ENCODE measurements at places on chromosomes 4 and X.

DNA sequence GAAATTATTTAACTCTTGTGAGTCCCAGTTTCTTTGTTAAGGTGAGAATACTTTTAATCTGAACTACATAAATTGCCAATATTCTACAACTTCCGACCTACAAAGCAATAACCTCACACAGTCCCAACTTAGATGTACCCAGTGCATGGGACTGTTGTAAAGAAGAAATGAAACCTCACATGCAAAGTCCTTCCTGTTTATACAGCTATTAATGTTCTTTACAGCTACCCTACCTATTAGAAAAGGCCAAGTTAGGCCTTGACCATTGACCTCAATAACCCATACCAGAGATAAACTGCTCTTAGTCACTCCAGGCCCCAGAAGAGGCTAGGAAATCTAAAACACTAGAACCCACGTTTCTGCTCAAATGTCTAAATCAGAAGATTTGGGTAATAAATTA is 920.1 kb upstream of the TENM3 start:
- DNase-seq: no peak

DNA sequence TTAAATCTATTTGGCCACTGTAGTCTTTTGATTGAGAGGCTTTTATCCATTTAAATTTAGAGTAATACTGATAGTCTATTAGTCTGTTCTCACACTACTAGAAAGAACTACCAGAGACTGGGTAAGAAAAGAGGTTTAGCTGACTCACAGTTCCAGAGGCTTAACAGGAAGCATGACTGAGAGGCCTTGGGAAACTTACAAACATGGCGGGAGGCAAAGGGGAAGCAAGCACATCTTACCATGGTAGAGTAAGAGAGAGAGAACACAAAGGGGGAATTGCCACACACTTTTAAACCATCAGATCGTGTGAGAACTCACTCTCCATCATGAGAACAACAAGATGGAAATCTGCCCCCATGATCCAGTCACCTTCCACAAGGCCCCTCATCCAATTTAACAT is 410.9 kb downstream of the PDGFC start:
- DNase-seq: no peak

- no peak for DNase-seq
Measured at GRCh38 chrX:150094375-150094774, 156.1 kb upstream of the EOLA2 start.

DNA sequence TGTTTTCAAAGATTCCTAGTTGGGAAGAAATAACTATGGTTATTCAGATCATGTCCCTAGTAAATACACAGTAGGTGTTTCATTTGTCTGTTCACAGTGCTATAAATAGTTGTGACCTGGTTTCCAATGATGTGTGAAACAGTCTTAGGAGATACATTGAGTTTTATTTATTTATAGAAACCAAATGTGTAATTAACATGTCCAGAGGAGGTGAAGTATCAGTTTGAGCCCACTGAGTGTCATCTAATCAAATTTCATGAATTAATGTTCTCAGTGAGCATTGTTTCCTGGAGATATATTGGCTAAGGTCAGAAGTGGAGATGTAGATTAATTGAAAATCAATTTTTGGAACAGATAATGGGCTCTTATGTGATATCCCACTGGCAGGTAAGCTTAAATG is 996.3 kb downstream of the FSTL5 start:
- no peak for DNase-seq

- DNase-seq: no peak
Measured at GRCh38 chrX:68018248-68019203, 414.8 kb downstream of the OPHN1 start.

DNA sequence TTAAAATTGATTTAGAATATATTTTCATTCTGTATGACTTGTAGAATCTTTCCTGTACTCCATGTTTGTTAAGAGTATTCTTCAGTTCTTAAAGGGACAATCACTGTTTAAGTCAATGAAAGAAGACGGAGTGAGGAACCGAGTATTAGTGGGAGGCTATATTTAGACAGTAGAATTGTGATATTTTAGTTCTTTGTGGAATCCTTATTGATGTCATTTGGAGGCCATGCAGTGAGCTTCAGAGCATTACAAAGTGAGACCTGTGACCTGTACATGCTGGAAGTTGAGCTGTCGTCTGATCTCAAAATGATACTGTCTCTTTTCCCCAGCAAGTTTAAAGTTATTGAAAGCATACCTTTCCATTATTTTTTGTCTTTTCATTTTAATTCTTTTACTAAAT is 394.7 kb downstream of the GALNTL6 start:
- no peak for DNase-seq

DNA sequence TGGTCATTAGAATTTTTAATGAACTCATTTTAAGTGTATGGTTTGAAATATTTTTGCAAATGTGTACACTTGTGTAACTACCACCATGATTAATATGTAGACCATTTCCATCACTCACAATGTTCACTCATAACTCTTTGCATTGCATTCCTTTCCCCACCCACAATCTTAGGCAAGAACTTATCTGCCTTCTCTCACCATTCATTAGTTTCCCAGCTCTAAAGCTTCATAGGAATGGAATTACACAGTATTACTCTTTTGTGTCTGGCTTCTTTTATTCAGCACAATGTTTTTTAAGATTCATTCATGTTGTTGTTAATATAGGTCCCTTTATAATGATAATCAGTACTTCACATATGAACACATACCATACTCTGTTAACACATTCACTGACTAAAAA is 106.1 kb downstream of the ARAP2 start:
- DNase-seq: no peak

DNA sequence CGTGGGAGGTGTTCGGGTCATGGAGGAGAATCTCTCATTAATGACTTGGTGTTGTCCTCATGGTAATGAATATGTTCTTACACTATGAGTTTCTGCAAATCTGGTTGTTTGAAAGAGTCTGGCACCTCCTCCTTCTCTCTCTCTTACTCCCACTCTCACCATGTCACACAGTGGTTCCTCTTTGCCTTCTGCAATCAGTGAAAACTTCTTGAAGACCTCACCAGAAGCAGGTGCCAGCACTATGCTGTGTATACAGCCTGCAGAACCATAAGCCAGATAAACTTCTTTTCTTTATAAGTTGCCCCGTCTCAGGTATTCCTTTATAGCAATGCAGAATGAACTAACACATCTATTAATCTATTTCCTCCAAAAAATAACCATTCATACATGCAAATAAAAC is 275.0 kb downstream of the ANTXR2 start:
- DNase-seq: no peak

DNA sequence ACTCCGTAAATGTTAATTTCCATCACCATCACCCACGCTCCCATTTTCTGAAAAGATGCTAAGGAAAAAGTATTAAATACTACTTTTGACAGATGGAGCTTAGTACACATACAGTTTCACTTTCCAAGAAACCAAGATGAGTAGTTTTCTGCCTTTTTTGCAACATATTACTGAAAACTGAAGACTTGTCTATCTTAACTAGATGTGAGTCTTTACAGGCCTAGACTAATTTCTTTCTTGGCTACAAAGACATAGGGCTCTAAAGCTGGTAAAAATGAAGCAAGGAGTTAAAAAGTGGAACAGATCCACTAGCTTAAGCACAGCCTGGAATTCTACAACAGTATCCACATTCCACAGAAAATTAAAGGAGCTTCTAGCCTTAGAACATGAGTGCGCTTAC is 68.2 kb downstream of the ATP11C start:
- no peak for DNase-seq

GRCh38 chr4:105241451-105241850 is 94.8 kb downstream of the TET2 start:
- no peak for DNase-seq

GRCh38 chr4:116401293-116401692 is 684.1 kb downstream of the TRAM1L1 start:
- no peak for DNase-seq

DNA sequence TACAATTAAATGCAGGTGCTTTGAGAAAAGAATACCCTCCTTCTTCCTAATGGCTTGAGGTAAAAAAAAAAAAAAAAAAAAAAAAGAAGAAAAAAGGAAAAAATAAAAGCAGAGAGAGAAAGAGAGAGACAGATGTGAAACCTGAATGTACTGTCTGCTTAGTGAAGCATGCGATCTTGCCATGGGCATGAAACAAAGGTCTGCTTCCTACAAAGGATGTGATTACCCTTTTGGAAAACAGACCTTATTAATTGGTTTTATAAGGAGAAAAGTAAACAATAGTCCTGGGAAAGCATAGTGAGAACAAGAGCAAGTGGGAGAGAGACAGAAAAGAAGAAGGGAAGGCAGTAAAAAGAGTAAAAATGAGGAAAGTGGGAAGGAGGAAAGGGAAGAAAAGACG is 526.1 kb upstream of the PABPC4L start:
- no peak for DNase-seq

- no peak for DNase-seq
Measured at GRCh38 chrX:526295-527224, 104.0 kb upstream of the SHOX start.

- no peak for DNase-seq
Measured at GRCh38 chr4:84750960-84751283, 168.0 kb downstream of the CDS1 start.

- no peak for DNase-seq
Measured at GRCh38 chr4:48862661-48863060, 31.8 kb downstream of the OCIAD1 start.

DNA sequence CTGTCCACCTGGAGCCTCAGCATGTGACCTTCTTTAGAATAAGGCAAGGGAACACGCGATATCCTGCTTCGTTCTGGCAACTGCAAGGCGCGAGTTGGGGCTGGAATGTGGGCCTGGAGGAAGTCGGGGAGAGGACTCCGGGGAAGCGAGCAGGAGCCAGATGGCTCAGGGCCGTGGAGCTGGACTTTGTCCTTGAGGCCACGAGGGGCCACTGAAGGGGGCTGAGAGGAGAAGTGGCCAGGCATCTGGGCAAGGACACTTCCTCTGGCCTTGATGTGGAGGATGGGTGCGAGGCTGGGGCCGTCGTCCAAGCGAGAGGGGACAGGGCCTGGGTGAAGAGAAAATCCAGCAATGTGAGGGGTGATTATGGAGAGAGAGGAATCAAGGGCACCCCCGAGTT is 12.2 kb upstream of the DUSP9 start:
- DNase-seq: no peak

DNA sequence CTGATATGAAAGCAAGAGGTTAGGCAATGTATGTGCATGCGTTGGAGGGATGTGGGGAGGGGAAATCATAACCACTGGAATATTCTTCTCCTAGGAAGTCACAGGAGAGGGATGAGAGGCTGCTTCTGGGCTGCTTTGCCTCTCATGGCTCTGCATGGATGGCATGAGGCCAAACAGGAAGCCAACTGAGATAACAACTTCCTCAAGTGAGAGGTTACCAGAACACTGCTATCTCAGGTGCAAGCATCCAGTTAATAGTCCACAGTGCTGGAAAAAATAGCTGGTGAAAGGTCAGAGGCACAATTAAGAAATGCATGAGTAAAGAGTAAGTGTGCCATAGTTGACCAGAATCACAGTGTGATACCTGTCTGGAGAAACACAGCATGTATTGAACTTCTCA is 113.3 kb downstream of the ELOVL6 start:
- peak; percentile 34 for DNase-seq

DNA sequence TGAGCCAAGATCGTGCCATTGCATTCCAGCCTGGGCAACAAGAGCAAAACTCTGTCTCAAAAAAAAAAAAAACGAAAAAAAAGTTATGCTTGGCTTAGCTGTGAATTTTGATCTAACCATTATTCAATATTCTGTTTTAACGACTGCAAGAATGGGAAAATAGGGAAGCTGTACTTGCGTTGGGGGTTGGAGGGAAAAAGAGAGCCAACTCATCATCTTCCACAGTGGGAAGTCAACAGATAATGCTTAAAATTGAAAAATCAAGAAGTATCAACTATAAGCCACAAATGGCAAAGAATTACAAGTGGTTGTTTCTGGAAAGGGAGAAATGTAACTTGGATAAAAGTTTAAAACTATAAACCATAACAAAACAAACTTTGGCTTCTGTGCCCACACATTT is 2.9 kb downstream of the TEC start:
- no peak for DNase-seq

DNA sequence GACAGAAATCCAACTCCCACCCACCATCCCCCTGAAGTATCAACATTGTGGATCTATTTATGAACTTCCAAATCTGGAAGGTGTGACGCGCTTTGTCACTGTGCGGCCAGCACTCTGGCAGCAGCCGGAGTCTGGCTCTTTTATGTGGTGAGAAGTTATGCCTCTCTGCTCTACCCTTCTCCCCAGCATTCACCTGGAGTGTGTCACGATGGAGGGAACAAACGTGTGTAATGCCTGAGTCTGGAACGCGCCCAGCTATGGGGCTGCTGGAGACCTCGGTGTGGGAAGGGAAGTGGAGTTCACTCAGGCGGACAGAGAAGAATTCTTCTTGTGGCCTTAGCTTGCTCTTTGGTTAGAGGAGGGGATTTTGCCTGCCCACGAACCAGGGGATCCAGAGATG is 222.1 kb upstream of the RPL34 start:
- no peak for DNase-seq

DNA sequence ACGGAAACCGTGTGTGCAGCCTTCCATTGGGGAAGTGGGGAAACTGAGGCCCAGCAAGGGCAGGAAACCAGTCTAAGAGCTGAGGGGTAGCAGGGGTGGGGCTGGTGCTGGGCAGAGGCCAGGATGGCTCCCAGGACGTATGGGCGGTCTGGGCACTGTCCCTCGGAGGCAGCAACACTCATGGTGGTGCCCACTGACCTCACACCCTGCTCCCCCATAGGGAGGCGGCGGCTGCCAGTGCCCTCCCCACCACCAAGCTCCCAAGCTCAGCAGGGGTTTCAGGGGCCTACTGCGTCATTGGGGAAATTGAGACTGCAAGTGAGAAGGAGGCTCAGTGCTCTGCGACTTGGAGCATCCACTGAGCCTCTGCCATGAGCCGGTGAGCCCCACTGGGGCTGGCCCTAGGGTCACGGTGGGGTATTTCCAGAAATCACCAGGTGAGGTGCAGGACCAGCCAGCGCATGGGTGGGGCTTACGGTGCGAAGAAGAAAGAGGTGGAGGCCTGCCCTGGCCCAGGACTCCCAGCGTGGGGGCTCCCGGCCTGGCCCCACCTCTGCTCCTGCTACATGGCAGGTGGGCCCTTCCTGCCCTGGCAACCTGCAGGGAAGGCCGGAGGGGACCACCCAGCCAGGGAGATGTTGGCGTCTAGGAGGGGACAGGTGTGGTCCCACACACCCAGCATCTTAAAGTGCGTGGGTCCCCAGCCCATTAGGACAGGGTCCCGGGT is 915 bp downstream of the MSANTD1 start:
- DNase-seq: no peak

- no peak for DNase-seq
Measured at GRCh38 chr4:72209600-72209999, 177.8 kb downstream of the NPFFR2 start.

- DNase-seq: no peak
Measured at GRCh38 chr4:7710576-7711306, 228.9 kb downstream of the AFAP1 start.

- no peak for DNase-seq
Measured at GRCh38 chr4:15414551-15415091, 13.2 kb upstream of the C1QTNF7 start.

- no peak for DNase-seq
Measured at GRCh38 chrX:114581528-114582263, 2.2 kb upstream of the HTR2C start.

Measured in CD4-positive, alpha-beta T cell treated with Interleukin-6 at 100 ng/mL for 8 hours (primary cell).